Cardiac muscle cell (in vitro differentiated cells and primary cell): ENCODE measurements at places on chromosomes 6 and 20. TPM values are rescaled to one million over a fixed set of nuclear protein-coding genes. Genes with fewer than 3 reads are reported as not detected.

DNA sequence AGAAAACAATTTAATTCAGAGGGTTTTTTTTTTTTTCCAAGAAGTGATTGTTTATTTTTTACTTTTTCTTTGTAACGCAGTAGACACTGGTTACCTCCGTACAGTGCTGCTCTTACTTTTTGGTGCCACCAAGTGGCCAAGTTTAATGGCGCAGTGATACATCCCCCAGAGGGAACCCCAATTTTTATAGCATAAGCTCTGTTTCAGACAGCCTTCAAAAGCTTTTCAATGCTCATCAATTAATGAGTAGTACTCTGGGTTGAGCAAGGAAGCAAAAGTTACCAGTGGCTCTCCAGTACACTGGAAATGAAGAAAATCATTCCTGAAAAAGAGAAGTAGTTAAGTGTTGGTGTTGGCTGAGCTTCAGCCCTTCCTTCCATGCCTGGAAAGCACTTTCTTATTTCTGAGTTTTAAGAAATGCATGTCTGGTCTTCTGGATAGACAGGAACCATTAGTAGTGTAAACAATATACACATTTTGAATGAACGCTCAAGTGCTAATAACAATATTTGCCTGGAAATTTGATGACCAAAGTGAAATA, 129.1 kb upstream of the SMLR1 start:
- peak; percentile 70 for DNase-seq

DNA sequence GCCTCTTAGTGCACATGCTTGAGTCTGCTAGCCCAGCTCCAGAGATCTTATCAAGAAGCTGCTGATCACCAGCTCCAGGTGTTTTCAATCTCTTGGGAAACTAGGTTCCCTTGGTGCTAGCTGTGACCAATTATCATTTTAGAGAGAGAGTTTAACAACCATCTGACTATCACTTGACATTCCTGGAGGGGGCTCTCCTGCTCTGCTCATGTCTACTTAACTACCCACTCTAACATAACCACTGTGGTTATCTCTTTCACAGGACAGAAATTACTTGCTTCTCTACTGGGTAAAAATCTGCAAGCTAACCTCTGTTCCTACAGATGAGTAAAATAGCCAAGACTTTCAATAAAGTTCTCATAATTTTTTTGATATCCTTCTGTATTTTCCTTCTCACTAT, 823.4 kb upstream of the GJE1 start:
- DNase-seq, result peak; percentile 42

GRCh38 chr6:23202207-23202606, 632.8 kb downstream of the HDGFL1 start:
- DNase-seq, result no peak

- DNase-seq, result no peak
Observed at GRCh38 chr6:21769968-21770367, 176.4 kb downstream of the SOX4 start.

GRCh38 chr20:24951536-24952083, 2.5 kb downstream of the CST7 start:
- DNase-seq, result no peak

GRCh38 chr6:81697559-81697958, 54.9 kb downstream of the TENT5A start:
- no peak for DNase-seq

DNA sequence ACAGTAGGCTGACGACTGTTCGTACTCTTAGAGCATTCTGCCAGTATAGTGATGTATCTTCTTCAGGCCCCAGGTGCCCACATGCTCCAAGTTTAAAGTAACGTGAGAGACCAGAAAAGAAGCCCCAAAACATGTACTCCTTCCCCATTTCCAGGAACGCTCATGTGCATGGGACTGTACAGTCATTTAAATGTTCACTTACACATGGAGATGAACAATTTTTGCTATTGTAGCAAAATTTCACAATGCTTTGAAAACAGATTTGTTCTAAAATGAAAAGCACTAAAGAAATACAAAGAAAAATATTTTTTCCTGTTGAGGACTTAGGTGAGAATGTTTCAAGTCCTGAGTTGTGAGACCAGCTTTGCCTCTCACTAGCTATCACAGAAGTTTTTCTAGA, 269.3 kb upstream of the PRDM1 start:
- no peak for DNase-seq

DNA sequence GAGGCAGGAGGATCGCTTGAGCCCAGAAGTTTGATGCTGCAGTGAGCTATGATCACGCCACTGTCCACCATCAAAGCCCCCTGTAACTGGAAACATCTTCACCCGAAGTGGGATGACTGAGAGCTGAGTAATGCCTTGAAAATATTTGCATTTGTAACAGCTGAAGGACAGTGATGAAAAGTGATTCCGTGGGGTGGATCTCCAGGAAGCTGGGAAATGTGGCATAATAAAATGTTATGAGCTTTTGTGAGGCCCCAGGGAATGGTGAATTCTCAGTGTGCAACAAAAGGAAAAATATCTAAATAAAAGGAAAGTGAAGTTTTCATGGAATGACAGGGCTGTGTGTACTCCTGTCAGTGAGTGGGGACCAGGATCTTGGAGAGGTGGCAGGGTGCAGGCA, 92.0 kb downstream of the JAG1 start:
- no peak for DNase-seq

GRCh38 chr20:16553684-16554083, 19.6 kb downstream of the KIF16B start:
- no peak for DNase-seq

DNA sequence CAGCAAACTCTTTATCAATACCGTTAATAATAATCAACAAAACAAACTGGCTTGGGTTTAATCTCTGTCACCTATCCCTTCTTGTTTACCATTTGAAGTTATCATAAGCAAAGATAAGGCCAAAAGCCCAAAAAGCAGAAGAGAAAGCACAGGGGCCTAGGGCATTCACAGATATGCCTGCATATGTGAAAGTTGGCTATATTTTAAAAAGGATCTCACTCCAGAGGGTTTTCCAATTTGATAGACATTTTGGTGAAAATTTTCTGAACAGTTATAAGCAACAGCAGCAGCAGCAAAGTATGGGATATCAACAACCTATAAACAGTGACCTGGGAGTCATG, 101.1 kb downstream of the ATXN1 start:
- no peak for DNase-seq

DNA sequence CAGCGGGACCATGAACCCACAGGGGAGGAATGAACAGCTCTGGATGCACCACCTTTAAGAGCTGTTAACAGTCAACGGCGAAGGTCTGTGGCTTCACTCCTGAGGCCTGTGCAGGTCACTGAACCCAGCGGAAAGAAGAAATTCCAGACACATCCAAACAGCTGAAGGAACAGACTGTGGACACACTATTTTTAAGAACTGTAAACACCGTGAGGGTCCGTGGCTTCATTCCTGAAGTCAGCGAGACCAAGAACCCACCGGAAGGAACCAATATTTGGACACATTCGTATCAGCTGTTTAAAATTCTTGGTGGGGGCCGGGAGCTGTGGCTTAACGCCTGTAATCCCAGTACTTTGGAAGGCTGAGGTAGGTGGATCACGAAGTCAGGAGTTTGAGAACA, 5.4 kb upstream of the TMEM14B start:
- no peak for DNase-seq

- no peak for DNase-seq
Observed at GRCh38 chr6:100320686-100321085, 144.0 kb downstream of the SIM1 start.

- no peak for DNase-seq
Observed at GRCh38 chr6:94487371-94487770, 1068.0 kb upstream of the EPHA7 start.

GRCh38 chr6:26534681-26535465, 3.3 kb upstream of the HMGN4 start:
- DNase-seq, result no peak

GRCh38 chr6:13371421-13372072, 43.2 kb upstream of the TBC1D7 start:
- no peak for DNase-seq

DNA sequence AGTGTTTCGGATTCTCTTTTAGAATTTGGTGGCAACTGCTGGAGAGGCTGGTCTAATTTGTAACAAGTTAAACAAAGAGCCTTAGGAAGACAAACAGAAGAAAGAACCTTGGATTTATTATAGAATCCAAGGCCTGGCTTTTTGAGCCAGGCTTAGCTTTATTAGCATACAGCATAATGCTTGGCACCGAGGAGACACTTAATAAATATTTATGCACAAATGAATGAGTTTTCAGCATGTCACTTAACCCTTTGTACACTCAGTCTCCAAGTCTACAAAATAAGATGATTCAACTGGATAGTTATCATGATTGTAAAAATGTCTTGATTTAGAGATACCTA, 38.2 kb upstream of the AFDN start:
- no peak for DNase-seq

DNA sequence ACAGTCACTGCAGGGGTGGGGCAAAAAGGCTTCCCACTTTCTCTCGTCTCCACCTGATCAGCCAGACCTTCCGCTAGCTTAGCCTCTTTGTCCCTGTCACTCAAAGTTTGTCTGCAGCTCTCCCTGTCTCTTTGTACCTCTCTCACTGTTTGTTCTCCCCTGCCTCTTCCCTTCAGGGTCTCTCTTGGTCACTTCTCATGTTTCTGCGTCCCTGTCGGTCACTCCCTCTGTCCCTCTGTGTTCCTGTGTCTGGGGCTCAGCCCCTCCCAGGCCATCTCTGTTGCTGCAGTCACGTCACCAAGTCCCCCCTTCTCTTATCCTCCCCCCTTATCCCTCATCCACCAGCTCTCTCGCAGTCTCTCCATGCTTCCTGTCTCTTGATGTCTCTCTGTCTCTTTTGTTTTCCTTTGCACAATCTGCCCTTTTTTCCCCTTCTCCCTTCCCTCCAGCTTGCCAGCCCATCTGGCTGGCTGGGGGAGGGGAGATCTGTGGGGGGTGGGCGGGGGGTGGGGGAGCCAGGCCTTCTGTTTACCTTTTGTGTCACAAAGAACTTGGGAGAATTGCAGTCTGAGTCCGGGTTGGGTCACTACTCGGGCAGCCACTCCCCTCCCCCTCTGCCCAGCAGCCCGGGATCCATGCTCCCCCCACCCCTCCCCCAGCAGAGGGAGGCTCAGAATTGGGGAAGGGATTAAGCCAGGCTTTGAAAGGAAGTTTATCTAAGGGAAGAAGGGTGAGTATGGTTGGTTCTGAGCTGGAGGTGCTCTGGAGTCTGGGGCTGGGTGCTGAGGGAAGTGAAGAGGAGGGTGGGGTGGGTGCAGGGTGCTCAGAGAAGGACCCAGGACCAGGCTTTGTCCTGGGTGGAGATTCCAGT, 32.3 kb downstream of the FOXP4 start:
- DNase-seq, result peak; percentile 57

DNA sequence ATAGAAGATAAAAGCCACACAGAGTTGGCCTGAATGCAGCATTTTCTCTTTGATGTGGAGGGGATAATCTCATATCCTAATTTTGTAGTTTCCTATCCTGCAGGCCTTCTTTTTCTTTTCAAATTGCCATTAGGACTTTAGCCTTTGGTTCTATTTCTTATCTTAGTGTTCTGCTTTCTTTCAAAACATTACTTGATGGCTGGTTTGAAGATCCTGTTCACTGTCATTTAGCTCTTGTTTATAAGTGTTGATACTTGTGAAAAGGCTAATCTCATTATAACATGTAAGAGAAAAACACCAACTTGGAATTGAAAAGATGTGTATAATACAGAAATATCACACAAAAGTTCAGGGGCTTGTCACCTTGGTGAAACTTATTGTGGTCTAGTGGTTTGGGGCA, 54.6 kb upstream of the PKIB start:
- no peak for DNase-seq

UBE3D gene
- polyA plus RNA-seq, result 13.9 and 14.5 TPM in 2 replicates

SIRPB2 gene
- polyA plus RNA-seq, result not detected in 2 replicates

MCHR2 gene
- polyA plus RNA-seq, result not detected in 2 replicates

RBPJL gene
- polyA plus RNA-seq, result not detected in 2 replicates

TMEM170B gene
- 2.1 and 3.3 TPM in 2 replicates for polyA plus RNA-seq
